Daoy (cell line): ENCODE measurements at places on chromosomes 3 and 15. TPM values are rescaled to one million over a fixed set of nuclear protein-coding genes. Genes with fewer than 3 reads are reported as not detected.

GRCh38 chr3:186150041-186150830 is 41.3 kb upstream of the ETV5 start:
- no peak for DNase-seq

- no peak for DNase-seq
These were observed 404.6 kb downstream of the TIGIT start for GRCh38 chr3:114698146-114699105.

GRCh38 chr3:66276705-66277274 is 56.0 kb downstream of the SLC25A26 start:
- DNase-seq = peak; percentile 46

GRCh38 chr3:143576568-143577270 is 271.5 kb downstream of the SLC9A9 start:
- no peak for DNase-seq

DNA sequence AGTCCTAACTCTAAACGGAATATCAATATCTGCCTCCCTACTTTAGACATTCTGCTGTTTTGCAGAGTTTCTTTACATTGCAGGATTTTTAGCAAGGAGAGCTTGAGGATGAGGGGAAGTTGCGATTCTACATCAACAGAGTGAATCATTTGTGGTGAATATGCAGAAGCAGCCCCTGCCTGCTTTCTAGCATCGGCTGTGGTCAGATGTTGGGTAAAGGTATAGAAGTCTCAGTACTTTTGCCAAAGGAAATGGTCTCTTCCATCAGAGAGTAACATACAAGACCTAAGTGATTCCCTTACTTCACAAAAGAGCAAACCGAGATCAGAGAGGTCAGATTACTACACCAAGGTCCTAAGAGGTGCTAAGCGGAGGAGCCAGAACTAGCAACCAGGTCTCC is 15.2 kb downstream of the ST3GAL6 start:
- DNase-seq = peak; percentile 42

DNA sequence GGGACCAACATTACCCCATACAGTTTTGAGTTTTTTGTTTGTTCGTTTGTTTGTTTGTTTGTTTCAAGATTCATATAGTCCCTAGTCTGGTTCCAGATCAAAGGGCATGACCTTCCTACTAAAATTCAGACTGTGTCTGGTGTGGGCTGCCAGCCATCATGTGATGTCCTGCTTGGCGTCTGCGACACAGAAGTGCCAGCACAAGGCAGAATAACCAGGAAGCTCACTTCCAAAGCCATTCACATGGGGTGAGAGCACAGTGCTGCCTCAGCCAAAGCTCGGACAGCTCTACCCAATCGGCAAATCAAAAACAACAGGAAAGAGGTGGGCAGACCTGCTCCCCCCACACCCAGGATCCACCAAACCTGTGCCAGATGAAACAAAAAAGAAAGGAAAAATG is 142.6 kb upstream of the THBS1 start:
- DNase-seq = no peak

- no peak for DNase-seq
These were observed 63.9 kb upstream of the TSEN2 start for GRCh38 chr3:12420393-12420792.

CD96 gene
- total RNA-seq = not detected in 2 replicates

DNA sequence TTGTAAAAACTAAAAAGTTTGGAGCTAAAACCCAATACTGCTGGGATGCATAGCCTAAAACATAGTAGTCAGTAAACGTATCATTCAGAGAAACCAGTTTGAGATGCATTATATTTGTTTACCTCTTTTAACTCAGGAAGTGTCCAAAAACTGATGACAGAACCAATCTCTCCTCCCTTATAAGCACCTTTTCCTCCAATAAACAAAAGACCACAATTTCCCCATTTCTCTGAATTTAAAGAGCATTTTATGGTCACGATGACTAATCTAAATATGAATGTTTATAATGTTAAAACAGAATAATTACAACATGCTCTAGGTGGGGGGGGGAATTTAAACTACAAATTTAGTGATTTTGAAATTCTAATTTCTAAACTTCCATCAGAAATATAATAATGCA is 58.5 kb downstream of the CEP63 start:
- DNase-seq = no peak

GRCh38 chr3:167350245-167350862 is 29.7 kb downstream of the ZBBX start:
- no peak for DNase-seq

- DNase-seq = no peak
These were observed 11.4 kb downstream of the TMED3 start for GRCh38 chr15:79322306-79322705.

GRCh38 chr3:11914041-11914440 is 67.4 kb upstream of the TAMM41 start:
- no peak for DNase-seq

DNA sequence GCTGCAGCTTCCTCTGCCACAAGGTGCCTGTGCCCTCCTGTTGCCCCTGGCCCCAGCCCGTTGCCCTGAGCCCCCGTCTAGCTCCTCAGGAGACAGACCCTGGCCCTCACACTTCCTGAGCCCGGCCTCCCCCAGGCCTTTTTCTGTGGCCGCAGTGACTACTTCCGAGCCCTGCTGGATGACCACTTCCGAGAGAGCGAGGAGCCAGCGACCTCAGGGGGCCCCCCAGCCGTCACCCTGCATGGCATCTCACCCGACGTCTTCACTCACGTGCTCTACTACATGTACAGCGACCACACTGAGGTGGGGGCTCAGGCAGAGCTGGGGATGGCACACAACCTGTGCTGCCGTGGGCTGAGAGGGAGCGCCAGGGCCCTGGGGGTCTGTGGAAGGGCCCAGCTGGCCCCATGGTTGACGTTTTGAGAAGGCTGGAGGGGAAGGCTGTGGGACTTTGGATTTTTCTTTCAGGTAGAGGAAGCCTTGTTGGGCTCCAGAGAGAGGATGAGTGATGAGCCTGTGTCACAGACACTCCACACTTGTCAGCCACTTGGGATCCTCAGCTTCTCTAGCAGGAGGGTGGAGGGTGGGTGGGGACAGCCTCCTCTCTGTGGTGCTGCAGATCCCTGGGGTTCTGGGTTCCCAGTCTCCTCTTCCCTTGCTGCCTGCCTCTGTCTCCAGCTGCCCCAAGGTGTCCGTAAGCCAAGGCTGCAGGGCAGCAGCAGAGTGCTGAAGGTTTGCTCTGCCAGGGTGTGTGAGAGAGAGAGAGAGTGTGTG is 5.0 kb downstream of the ABTB1 start:
- no peak for DNase-seq

DNA sequence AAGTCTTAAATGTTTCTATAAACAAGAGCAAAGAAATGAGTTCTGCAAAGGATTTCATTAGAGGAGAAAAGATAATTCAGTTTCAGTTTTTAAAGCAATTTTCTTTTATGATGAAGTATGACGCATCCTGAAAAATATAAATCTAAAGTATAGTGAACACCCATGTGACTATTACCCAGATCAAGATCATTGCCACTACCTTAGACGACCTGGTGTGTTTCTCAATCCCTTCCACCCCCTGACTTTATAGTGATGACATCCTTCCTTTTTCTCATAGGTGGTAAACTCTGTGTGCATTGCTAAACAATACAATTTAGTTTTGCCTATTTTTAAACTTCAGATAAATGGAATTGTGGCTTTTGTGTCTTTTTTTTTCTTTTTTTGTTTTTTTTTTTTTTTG is 8.4 kb downstream of the STT3B start:
- no peak for DNase-seq

DNA sequence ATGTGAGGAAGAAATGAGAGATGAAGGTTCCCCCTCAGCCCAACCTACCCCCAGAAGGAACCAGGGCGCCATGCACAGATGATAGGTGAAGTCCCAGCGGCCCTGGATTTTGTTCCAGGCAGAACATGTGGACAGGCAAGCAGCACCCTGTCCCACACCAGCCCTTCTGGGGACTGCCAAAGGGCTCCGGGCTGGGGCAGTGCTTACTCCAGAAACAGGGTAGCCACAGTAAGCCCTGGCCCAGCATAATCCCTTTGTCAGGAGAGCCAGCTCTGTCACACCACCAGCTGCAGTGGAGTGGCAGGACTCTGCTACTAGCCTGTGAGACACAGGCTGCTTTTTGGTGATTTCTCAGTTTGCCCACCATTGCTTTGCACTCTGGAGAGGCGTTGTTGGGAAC is 6.3 kb downstream of the FBXL22 start:
- no peak for DNase-seq

DNA sequence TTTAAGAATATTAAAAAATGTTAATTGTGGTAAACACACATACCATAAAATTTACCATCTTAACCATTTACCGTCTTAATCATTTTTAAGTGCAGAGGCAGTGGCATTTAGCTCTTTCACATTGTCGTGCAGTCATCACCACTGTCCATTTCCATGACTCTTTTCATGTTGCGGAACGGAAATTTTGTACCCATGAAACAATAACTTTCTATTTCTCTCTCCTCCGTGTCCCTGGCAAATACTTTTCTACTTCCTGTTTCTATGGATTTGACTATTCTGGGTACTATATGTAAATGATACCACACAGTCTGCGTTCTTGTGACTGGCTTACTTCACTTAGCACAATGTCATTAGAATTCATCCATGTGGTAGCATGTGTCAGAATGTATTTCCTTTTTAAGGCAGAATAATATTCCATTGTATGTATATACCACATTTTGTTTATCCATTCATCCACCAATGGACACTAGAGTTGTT is 27.9 kb downstream of the AKAP13 start:
- DNase-seq = peak; percentile 12

CRYGS gene
- 0.51 and 2.6 TPM in 2 replicates for total RNA-seq

- DNase-seq = peak; percentile 73
These were observed 1.4 kb downstream of the ACVR2B start for GRCh38 chr3:38454884-38455638.

- no peak for DNase-seq
These were observed 48.7 kb downstream of the ARRDC4 start for GRCh38 chr15:98009169-98009568.
